ENCODE measurements at places on chromosomes 1 and 21. TPM values are rescaled to one million over a fixed set of nuclear protein-coding genes. Genes with fewer than 3 reads are reported as not detected.

DNA sequence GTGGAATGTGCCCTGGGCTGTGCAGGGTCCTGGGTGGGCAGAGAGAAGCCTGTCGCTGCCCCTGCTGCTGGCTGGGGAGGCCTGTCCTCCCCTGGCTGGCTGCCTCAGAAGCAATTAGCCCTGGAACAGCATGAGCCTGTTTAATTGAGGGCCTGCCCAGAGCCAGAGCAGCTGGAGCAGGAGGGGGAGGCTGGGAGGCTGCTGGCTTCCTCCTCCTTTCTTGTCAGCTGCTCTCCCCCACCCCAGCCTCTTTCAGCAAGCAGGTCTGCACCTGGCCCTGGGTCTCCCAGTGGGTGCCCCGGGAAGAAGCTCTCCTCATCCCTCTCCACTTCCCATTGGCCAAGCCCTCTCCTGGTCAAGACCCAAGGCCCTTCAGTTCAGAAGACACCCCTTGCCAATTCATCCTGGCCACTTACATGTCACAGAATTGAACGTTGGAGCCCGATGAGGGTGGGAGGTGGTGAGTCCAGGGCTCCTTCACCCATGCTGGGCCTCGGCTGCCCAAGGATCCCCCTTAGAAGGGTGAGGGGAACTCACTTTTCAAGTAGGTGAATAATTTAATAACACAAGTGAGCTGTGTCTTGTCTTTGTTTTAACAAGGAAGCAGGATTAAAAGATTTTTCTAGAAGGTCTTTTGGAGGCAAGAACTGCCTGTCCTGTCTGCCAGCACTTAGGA lies 13.2 kb downstream of the AMPD2 start:
- DNase-seq, result no peak

GRCh38 chr1:75614399-75614756 lies 3.5 kb upstream of the SLC44A5 start:
- no peak for DNase-seq

DNA sequence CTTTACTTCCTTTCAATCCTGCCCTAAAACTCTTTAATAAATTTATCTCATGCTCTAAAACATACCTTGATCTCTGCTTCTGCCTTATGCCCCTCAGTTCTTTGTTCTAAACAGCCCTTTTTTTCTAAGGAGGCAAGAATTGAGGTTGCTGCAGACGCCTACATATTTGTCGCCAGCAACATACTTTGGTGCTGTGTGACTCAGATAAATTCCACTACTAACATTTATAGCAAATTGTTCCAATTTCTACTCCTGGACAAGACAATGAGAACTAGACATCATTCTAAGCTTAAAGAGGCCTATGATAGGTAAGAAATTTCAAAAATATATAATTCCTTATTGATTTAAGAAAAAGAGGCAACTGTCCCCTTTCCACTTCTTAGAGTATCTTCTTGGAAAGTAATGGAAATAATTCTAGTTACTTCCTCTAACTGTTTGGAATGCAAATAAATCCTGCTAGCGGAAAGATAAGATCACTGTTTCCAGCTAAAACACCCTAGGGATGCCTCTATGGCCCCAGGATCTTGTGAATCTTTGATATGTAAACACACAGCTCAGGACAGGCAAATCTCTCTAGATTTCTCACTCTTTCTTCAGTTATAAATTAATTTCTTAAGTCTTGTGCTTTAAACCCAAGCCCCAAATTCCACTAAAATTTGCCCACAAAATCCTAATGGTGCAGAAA lies 869.1 kb downstream of the KCNT2 start:
- no peak for DNase-seq

GRCh38 chr1:51210055-51210454 lies 26.0 kb upstream of the RNF11 start:
- DNase-seq, result peak; percentile 21

GRCh38 chr1:18058206-18058921 lies 49.2 kb upstream of the IGSF21 start:
- no peak for DNase-seq

CHAF1B gene
- total RNA-seq, result 16.4 TPM
